ENCODE measurements at places on chromosomes 1 and 21.

DNA sequence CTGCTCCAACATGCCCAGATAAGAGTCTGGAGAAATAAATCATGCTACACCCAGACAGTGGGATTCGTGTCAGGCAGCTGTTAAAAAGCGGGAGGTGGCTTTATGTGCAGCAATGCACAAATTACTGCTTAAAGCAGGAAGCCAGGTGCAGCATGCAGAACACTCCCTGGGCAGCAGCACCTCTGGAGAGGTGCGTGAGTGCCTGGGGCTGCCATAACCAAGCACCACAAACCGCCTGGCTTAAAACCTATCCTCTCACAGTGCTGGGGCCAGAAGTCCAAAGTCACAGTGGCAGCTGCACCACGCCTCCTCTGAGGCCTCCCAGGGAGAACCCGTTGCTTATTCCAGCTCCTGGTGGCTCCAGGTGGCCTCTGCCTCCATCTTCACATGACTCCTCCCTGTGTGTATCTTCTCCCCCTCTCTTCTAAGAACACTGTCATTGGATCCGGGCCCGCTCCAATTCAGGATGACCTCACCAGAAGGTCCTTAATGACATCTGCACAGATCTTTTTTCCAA is 115.6 kb downstream of the SIK1 start:
- no peak for DNase-seq

DNA sequence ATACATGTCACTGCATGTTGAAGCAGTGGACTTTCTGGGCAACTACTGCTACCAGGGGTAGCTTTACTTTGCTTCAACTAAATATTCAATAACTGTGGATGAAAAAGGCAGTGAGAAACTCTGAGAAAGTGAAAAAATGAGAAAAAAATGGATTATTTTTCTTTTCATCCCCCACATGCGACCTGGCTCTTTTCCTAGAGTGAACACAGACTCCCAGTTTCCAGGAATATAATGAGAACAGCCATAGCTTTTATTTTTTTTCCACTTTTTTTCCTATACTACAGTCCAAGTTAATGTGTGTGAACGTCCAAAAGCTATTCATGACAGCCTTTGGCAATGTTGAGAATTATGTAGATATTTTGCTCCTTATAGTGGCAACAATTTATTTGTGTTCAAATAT is 230.4 kb downstream of the DNM3 start:
- DNase-seq = no peak

GRCh38 chr1:216814576-216815259 is 91.5 kb upstream of the ESRRG start:
- DNase-seq = no peak

- DNase-seq = no peak
Measured at GRCh38 chr1:188365874-188366273, 1537.1 kb downstream of the PLA2G4A start.

Data from stimulated activated CD8-positive, alpha-beta memory T cell treated with anti-CD3 and anti-CD28 coated beads, Interleukin-7, amount 100 ng/mL, for 1 hour (primary cell).